Body of pancreas (tissue), 4 donors: ENCODE measurements at places on chromosomes 6 and 20. TPM values are rescaled to one million over a fixed set of nuclear protein-coding genes. Genes with fewer than 3 reads are reported as not detected.

Gene C6orf118
- not detected for total RNA-seq

Gene AIF1
- total RNA-seq: 2.3 TPM

Gene TDP2
- 25.1 TPM for total RNA-seq

Gene PBOV1
- not detected for total RNA-seq

Gene R3HDML
- total RNA-seq: not detected
